ENCODE measurements at places on chromosomes 5 and 9. TPM values are rescaled to one million over a fixed set of nuclear protein-coding genes. Genes with fewer than 3 reads are reported as not detected.
A peak's percentile ranks its signal among the peaks of the same experiment; 100 is the strongest.

The STING1 gene
- polyA plus RNA-seq, result 24.7 TPM

The TRAF1 gene
- 5.4 TPM for polyA plus RNA-seq

The C9orf43 gene
- 0.75 TPM for polyA plus RNA-seq

The AQP7 gene
- polyA plus RNA-seq, result 17.5 TPM

The IFNA21 gene
- polyA plus RNA-seq, result not detected

The REEP2 gene
- 10.9 TPM for polyA plus RNA-seq

The ITGA1 gene
- polyA plus RNA-seq, result 63.1 TPM

The SLIT3 gene
- polyA plus RNA-seq, result 48.8 TPM

The TRIM41 gene
- polyA plus RNA-seq, result 35.2 TPM

The TMEM232 gene
- 7.8 TPM for polyA plus RNA-seq

The PRRX2 gene
- 1.00 TPM for polyA plus RNA-seq

The BHMT gene
- polyA plus RNA-seq, result 267 TPM

The SV2C gene
- polyA plus RNA-seq, result 0.06 TPM

The BNC2 gene
- polyA plus RNA-seq, result 8.4 TPM

The BAAT gene
- 0.44 TPM for polyA plus RNA-seq

The SQSTM1 gene
- 86.4 TPM for polyA plus RNA-seq

The OTULINL gene
- polyA plus RNA-seq, result 11.5 TPM

The SPINK6 gene
- not detected for polyA plus RNA-seq

The SLC6A19 gene
- polyA plus RNA-seq, result 55.8 TPM

GRCh38 chr9:105355781-105356180 lies 92.1 kb upstream of the FSD1L start:
- DNase-seq, result no peak

DNA sequence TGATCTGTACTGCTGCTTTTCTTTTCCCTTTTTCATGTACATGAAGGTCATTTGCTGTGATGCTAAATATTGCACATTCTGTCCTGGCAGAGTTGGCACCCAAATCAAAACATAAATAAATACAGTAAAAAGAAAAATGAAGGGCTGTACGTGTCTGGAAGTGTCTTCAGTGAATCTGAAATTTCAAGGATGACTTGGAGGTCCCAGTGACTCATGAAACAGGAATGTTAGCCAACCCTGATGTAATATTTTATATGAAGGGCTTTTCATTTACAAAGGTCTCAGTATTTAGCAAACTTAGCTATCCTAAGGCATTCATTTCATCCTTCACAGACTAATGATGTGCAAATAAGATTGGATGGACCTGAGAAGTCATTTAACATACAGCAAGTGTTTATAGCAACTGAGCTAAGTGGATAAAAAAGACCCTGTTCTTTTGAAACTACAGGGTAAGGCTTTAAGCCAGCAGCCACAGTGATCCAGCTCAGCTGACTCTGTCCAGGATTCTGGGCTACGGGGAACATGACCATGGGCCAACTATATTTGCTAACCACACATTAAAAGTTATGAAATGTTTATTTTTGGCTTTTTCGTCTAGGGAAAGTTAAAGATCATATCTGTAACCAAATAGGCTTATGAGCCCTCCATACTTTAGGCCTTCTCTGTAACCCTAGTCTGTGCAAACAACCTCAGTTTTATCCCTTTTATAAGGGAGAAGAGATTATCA lies 104.0 kb upstream of the DMRTA1 start:
- DNase-seq, result no peak

- DNase-seq, result no peak
These were observed 67.2 kb upstream of the FSTL4 start for GRCh38 chr5:133679534-133679933.

DNA sequence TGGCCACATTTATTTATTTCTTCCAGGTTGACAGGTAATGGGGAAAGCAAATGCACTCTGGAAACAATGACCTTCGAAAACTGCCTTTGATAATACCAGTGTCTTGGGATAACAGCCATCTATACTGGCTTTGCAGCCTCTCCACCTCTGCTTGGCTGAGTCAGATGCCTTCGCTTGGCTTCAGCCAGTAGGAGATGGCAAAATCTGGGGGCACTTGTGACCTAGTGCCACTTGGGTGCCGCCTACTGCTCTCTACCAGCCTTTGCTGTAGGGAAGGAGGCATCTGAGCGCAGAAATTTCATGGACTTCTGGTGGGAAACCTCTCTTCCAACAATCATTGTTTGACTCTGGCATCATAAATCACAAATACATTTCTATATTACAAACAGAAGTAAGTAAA lies 21.8 kb downstream of the FYB1 start:
- no peak for DNase-seq

DNA sequence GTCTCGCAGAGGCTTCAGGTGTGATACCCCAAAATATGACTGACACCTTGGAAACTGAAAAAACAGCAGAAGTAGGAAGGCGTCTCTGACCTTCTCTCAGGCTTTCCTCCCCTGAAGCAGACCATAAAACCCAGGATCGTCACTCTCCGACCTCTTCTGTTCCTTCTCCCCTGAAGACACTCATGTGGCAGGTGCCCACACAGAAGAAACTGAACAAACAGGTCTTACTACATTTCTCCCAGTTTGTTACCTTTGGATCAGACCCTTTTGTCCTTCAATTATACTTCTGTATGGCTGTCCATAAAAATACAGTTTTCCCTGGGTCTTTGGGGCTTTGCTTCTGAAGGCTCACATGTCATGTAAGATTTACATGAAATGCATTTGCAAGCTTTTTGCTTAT lies 10.3 kb upstream of the PRUNE2 start:
- DNase-seq, result no peak

- DNase-seq, result no peak
These were observed 83.2 kb downstream of the NDFIP1 start for GRCh38 chr5:142191776-142192175.

- DNase-seq, result no peak
These were observed 56.6 kb downstream of the TEK start for GRCh38 chr9:27165670-27166069.

DNA sequence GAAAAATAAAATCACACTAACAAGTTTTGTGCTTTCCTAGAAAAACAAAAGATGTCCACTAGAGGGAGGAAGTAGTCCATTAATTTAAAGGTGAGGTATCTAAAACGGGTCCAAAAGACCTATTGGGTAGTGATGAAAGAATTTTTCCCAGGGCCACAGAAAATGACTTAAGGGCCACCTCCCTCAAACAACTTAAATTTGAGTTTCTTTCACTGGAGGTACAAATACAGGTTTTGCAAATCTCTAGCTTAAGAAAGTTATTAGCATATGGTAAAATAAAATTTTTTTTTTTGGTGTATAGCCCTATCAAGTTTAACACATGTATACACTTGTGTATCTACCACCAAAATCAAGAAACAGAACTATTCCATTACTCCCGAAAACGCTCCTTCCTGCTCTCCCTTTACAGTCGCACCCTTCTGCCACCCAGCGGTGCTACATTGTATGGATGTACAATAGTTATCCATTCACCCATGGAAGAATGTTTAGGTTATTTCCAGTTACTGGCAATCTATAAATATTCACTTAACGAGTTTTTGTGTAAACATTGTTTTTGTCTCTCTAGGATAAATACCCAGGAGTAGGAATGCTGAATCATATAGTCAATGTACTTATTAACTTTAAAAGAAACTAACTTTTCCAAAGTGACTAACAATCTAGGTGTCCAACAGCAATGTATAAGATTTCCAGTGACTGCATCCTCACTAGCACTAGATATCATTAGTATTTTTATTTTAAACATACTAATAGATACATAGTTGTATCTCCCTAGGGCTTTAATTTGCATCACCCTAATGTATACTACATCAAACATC lies 21.9 kb downstream of the DEPDC1B start:
- no peak for DNase-seq

DNA sequence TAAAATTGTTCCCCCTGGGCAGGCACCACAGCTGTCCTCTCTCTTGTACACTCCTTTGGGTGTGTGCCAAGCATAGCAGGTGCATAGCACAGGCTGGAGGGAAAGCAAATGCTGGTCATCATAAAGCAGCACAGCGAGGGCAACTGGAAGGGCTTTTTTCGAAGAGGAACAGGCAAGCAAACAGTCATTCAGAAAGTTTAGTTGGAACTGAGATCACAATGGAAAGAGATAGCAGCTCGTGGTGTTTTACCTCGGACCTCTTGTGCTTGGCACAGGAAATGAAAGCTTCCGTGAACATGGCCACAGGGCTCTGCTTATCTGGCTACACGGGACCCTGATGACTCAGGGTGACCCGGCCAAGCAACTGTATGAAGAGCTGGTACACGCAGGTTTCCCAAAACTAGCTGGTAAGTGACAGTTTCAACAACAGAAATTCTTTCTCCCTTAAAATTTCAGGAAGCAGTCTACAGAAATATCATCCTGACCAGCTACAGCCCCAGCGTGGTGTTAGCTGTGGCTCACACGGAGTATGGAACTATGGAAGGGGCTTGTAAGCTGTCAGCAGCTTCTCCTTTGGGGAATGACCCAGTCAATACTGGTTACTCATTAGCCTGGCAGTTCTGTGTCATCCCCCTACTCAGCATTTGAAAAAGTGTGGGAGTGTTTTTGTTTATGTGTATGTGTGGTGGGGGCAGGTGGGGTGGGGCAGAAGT lies 48.1 kb downstream of the POC5 start:
- no peak for DNase-seq

- no peak for DNase-seq
These were observed 9.7 kb downstream of the PTGER4 start for GRCh38 chr5:40689438-40689837.

- DNase-seq, result peak; percentile 69
These were observed 31.1 kb downstream of the OR2K2 start for GRCh38 chr9:111298731-111299598.

DNA sequence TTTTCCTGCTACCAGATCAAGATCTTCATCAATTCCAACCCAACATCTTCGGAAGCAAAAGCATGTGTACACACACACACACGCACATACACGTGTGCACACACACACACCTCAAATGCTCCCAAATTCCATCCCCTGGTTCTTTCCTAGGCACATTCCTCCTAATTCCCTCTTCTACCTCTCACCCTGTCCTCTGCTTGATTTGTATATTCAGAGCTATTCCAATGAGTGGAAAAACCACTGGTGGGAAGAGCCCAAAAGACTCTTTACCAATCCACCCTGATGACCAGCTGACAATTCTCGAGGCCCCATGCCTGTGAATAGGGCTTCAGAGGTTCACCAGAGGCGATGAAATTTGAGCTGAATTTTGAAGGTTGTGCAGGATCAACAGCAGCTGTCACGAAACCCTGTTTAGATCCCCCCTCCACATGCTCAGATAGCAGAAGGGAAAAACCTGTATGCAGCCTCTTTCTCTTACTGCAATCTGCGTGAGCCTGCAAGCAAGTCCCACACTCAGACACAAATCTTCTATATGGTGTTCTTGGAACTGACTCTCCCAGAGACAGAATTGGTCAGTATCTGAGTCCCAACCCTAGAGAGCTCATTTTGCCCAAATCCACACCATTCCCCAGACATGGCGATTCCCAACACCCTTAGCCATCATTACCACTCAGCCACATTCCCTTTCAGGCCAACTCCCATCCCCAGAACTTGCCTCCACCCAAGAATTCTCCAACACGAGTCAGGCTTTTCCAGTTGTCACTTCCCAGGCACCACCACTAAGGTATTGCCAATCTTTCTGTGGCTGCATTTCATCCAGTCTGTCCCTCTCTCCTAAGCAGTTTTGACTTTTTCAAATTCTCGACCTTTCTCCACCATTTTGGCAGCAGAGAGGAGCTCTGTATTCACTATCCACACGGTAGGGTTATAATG lies 4.3 kb upstream of the TRIO start:
- DNase-seq, result no peak

DNA sequence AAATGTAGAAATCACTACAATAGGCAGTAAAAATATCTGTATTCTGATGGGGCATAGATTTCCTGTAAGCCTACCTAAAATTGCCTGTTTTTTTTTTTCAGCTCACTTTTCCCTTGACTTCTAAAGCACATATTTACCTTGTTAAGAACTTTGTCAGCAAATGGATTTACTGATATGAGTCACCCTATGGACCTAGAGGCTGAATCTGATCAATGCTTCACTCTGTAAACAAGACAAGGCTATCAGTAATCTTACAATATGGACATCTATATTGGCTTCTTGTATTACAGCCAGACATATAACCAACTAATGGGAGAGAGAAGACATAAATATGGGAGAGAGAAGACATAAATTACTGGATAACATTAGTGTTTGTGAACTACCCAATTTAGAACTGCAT lies 792.7 kb upstream of the CHD1 start:
- no peak for DNase-seq

DNA sequence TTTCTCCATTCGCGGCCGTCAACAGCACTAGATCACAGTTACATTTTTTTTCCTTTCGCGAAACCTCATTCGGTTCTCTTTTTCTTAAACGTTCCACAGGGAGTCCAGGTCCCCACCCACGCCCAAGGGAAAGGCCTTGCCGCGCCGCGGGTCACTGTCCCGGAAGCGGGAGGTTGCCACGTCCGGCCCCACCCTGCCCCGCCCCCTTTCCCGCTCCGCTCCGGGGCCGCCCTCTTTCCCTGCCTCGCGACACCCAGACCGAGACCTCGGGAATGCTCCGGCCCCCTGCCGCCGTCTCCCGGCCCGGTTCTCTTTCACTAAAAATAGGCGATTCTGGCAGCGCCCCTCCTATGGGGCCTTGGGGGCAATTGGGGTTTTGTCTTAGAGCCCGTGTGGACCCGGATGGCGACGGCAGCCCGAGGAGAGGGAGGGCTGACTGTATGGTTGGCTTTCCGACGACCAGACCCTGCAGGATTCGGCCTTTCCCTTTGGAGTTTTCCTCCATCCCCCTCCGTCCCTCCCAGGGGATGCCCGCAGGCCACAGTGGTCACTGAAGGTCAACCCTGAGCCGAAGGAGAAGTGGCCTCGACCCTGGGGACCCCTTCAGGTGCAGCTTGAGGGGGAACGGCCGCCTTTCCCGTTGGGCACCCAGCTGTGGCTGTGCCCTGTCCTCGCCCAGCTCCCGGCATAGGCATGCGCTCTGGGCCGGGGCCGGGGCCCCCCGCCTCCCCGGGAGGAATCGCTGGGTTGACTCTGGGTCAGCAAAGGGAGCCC lies 2.8 kb upstream of the RACK1 start:
- DNase-seq, result no peak

- no peak for DNase-seq
These were observed 136.3 kb downstream of the MYO10 start for GRCh38 chr5:16799796-16800195.

GRCh38 chr5:116176121-116176520 lies 91.3 kb downstream of the COMMD10 start:
- no peak for DNase-seq

- DNase-seq, result no peak
These were observed 316.5 kb downstream of the KCTD16 start for GRCh38 chr5:144487207-144487606.

- DNase-seq, result no peak
These were observed 439.0 kb upstream of the MPDZ start for GRCh38 chr9:13718539-13718938.

DNA sequence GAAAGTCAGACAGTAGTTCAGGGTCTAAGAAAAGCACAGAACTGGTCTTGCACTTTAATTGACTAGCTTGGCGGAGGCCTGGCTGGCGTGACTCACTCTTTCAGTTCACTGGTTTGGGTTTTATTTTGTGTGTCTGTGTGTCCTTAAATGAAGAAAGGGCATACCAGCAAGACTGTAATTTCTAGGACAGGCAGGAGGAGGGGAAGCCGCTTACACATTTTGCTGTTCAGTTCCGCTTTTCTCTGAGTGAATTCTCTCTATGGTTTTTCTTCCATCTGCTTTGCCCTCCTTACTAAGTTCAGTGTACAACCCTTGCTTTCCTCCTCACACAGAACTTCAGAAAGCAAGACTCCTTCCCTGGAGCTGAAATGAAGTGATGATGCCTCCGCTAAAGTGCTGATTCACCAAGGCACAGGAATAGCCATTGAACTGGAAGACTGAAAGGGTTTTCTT lies 150.8 kb downstream of the MEF2C start:
- DNase-seq, result no peak

Measured in right renal cortex interstitium (tissue), 3 donors.